ENCODE measurements at places on chromosomes 12 and 14.
A peak's percentile ranks its signal among the peaks of the same experiment; 100 is the strongest.

DNA sequence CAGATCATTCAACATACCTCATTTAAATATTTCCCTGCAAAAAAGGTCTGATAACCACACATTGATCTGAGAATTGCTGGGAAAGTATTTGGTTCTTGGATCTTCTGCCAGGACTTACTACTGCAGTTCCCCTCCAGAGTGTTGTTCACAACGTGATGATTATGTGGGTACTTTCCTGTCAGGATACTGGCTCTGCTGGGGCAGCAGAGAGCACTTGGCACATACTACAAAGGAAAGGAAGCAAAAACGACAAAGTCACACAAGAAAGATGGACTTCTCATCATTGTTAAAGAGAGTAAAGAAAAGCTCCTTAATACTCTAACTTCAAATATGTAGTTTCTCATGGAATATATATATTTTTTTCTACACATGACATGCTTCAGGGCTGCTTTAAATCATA lies 11.5 kb downstream of the GNS start:
- DNase-seq: no peak

DNA sequence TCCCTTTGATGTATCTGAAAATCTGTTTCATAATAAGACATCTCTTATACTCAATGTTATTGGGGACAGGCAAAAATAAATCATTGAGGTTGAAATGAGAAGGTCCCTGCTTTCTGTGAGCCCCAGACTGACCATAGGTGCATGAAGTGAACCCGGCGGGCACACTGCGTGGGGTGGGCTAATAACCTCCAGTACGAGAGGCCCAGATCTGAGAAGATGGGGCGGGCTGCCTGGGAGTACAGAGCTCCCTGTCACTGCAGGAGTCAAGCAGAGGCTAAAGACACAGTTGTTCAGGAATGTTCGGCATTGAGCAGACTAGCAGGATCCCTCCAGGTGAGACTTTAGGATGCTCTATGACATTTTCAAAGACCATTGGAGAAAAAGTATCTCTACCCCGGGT lies 244.6 kb downstream of the CHST11 start:
- DNase-seq: no peak

DNA sequence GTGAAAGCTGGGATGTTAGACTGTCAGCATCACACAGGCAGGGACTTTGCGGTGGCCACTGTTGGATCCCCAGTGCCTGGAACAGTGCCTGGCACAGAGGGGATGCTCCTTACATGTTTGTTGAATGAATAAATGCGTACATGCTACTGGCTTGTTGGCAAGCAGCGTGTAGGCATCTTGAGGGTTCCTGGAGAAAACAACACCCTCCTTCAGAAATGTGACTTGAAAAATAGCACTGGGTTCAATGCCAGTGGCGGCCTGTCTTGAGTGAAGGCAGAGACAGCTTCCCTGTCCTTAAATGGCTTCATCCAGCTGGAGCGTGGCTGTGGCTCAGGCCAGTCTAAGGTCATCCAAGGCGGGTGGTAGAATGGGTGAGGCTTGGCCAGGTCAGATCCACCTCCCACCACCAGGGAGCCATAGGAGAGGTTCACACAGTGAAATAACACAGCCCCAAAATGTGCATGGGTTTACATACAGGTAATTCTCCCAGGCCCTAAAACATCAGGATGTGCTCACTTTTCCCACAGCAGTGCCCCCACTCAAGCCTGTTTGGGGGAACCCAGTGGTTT lies 171.4 kb downstream of the PHETA1 start:
- DNase-seq: no peak

DNA sequence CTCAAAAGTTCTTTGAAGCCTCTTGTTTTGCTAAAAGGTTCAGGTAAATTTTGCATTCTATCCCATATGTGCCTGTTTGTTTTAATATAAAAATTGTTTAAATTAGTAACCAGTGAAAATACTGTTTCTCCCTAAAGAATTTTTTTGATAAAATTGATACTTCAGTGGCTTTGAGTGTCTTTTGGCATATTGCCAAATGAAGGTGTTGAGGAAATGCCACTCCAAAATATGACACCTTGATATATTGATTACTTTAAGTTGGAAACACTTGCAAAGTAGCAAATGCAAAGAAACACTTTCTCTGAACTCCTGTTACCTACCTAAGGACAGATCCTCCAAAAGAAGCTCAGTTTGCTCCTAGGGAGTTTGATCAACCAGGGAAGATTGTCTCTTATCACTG lies 8.4 kb downstream of the STYX start:
- no peak for DNase-seq

DNA sequence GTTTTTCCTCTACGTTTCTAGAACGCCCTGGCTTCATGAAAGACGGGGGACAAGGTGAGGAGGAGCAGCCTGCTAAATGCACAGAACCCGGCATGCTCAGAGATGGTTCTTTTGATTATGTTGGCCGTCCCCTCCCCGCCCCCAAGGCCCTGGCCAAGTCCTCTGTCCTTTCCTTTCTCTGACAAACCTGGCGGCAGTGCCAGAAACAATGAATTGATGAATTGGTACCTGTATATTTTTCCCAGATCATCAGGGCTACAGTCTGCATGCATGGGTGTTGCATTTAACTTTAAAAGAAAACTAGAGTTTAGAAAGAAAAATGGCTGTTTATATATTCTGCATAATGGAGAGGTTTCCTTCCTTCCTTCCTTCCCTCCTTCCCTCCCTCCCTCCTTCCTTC lies 29.0 kb downstream of the GPRC5D start:
- DNase-seq: no peak

DNA sequence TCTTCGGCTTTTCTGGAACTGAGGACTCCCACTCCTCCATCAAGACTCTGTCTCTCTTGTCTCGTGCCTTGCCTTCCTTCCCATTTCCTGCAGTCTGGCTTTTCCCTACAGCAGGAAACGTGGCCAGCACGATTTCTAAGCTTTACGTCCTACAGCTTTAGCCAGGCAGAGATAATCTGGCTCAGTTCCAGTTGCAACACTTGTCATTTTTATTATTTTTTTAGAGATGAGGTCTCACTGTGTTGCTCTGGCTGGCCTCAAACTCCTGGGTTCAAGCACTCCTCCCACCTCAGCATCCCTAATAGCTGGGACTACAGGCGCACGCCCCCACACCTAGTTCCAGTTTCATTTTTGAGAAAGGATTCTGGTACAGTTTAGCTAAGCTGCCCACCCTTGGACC lies 19.9 kb downstream of the CALM1 start:
- no peak for DNase-seq

DNA sequence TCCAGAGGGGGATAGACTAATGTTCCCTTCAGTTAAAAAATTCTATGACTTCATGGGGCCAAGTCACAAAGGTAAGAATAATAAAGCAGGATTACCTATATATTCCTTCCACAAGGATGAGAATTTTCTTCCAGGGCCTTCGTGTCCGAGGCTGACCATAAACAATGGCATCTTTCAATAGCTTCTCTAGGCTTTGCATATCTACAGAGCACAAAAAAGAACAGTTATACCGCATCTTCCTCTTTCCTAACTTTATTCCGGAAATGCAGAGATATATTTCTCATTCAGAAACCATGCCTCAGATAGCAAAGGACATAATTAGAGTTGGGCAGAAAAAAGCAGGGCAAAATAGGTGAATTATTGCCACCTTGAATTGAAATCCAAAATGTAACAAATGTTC lies 58.3 kb upstream of the ISM2 start:
- DNase-seq: no peak

DNA sequence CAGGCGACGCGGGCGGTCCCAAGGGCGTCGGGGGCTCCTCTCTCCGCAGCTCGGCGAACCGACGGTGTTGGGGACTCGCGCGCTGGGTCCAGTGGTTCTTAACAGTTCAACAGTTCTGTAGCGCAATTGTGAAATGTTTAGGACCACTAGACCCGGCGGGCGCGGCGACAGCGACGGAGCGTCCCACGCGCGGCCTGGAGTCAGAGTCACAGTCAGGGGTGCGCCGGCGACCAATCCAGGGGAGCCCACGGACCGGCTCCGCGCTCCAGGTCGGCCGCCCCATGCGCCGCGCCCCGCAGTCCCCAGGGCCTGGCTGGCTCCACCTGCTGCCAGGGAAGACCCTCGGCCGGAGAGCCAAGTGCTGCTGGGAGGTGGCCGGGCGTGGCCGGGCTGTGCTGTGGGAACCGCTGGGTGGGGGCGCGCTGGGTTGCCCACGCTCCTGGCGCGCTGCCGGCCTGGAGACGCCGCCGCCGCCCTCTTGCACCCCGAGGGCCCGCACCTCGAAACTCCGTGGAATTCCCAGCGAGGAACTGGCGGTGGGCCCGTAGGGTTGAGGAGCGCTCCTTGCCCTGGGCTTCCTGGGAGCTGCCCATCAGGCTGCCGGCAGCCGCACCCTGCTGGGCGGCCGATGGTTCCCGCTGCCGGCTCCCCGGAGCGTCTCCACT lies 20.9 kb upstream of the KIF26A start:
- DNase-seq: no peak

DNA sequence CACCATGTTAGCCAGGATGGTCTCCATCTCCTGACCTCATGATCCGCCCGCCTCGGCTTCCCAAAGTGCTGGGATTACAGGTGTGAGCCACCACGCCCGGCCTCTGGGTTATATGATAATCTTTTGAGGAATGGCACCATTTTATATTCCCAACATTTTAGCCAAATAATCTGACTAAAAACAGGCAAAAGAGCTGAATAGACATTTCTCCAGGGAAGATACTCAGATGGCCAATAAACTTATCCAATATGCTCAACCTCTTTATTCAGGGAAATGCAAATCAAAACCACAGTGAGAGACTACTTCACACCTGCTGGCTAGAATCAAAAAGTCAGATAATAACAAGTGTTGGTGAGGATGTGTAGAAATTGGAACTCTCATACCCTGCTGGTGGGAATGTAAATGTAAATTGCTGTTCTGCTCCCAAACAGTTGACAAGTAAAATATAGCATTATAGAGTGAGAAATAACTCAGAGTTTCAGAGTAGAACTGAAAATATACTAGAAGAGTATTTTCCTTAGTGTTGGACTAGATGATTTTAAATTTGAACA lies 80.0 kb downstream of the RCOR1 start:
- DNase-seq: no peak

GRCh38 chr14:34372786-34373185 lies 89.3 kb downstream of the SPTSSA start:
- no peak for DNase-seq

DNA sequence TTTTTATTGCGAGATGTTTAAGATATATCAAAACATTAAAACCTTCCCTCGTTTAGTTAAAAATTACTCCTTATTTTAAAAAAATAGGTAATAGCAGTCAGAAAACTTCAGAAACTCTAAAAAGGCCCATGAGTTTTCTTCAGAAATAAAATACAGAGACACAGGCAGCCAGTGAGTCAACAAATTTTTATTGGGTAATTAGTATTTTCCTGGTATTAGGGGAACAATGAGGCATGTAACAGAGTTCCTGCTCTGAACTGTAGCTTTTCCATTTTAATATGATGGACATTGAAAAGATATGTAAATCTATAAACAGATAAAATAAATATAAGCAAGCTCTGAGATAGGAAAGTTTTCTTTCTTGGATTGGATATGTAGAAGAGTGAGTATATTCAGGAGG lies 399 bp upstream of the ZNF705A start:
- no peak for DNase-seq

DNA sequence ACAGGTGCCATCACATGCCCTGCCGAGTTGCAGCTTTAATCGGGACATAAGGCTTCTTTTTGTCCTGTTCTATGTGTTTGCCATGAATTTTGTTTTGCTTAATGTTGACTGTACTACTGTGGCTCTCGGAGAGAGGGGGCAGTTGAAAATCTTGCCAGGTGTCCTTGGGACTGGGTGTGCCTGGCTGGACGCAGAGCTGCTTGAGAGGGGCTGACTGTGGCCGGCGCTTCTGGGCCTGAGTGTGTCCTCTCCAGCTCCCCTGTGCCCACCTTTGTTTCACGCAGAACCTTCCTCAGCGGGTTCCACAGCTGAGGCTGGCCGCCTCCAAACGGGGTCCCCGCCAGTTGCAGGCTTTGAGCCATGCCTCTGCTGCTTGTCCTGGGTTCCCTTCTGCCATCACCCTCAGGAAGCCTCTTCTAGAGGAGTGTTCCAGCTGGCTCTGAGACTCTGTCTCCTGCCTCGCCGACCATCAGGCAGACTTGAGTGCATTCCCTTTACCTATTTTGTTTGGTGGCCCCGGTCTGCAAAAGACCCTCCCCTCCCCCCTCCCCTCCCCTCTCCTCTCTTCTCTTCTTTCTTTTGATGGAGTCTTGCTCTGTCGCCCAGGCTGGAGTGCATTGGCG lies 49.7 kb downstream of the DDX51 start:
- no peak for DNase-seq

DNA sequence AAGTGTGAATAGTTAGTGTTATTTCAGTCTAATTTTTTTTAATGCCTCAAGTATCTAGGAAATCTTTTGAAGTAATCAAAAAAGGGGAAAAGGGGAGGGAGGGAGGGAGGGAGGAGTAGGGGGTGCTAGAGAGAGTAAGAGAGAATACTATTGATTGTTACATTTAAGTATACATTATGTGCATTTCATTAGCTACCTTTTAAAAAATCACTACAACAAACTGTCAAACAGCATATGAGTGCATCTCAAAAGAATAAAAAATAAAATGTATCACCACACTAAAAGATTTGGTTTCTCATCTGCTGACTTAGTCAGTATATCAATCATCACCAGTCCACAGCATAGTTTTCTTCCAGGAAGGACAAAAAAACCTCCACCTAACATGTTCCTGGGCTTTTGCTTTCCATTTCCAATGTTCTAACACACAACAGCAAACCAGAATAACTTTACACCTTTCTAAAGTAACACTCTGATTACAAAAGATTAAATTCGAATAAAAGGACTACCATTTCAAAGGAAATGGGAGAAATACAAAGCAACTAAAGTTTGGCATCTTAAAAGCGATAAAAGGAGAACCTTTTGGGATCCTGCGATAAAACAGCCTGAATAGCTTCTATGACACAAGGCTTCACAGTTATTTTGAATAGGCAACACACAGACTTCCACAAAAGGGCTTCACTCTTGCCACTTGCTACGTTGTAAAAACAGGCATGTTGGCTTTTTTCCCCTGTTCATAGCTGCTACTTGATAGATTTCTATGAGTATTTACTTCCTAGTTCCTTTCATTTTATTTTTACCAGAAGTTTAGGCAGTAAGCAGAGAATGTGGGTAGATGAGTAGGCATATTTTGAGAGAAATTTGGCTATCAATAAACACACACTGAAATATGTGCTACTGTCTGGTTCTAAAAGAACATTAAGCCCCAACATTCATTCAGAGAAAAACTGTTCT lies 160.9 kb downstream of the EPS8 start:
- no peak for DNase-seq

- peak; percentile 63 for DNase-seq
Observed at GRCh38 chr12:81992461-81992860, 233.3 kb upstream of the PPFIA2 start.

DNA sequence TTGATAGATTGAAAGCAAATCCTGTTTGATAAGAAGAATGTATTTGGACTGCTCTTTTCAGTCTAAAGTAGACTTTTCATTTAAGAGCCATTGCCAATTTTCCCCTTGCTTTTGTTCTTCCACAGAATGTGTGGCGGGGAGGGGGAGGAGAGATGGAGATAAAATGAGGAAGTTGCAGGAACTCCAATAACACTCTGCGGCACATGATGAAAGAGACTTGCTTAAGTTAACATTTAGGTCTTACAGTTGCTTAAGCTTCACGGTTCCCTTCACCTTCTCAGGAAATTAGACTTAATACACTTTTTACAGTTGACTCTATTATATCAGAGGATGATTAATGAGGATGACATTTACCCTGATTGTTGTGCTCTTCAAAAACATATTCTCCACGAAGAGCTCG lies 537.3 kb downstream of the TMTC2 start:
- no peak for DNase-seq

Data from T47D (cell line).